ENCODE measurements at places on chromosomes 7 and 10.

DNA sequence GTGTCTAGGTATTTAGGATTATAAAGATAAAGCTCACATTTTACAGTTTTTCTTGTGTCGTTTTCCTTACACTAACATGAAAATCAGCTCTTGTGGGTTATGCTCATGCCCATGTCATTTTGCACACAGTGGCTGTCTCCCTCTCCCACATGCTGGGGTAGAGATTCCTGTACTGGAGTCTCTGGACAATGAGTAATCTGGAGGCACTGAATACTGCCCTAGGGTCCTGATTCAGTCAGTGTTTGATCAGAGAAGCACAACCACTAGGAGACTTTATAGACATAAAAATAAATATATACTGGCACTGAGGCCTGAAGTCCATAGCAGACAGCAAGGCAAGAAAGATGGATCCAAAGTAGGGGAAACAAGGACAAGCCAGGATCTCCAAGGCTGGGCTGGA, 1008.8 kb downstream of the KCNMA1 start:
- no peak for DNase-seq

DNA sequence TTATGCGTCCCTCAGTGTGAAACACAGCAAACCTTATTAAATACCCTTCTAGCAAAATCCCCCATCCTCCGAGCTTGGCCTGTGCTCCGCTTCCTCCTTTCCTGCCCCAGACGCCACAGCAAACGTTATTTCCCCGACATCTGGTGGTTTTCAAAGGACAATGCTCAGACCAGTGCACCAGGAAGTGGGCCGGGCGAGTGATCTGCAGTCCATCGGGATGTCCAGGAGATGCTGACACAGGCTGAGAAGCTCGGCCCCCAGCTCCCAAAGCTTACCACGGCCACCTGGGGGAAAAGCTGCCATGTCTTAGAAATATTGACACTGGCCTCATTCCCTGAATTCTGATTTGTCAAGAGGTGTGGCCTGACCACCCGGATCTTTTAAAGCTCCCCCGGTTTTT, 129.5 kb downstream of the PTPRN2 start:
- no peak for DNase-seq

- DNase-seq, result no peak
Measured at GRCh38 chr10:124288928-124289850, 129.5 kb downstream of the OAT start.

DNA sequence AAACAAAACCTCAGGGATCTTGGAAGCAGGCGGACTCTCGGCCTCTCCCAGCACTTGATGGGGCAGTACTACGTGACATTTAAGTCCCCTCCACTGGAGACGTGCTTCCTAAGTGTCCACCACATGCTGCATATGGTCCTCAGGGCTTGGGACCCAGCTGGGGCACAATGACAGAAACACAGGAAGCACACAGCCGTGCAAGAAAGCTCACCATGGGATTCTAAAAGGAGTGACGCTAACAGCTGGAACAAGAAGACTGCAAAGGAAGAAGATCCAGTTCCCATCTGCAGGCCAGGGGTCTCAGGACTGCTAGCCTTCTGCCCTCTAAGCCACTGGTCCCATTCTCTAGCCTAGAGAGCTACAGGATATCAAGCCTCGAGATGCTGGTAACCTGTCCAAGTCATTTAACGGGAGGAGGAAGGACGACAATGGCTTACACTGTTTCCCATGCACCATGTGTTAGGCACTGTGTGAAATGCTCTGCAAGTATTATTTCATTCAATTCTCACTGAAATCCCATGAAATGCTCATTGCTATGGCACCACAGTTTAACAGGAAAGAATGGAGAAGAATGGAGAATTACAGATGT, 61.1 kb downstream of the KCNMA1 start:
- no peak for DNase-seq

GRCh38 chr10:44911081-44911540, at the start of gene TMEM72:
Gene TMEM72 (plus strand): TSS chr10:44911337. CDS start chr10:44911513, 176 bp downstream.
- DNase-seq, result peak; percentile 55

GRCh38 chr10:133160826-133161471, 930 bp downstream of the KNDC1 start:
- DNase-seq, result no peak

DNA sequence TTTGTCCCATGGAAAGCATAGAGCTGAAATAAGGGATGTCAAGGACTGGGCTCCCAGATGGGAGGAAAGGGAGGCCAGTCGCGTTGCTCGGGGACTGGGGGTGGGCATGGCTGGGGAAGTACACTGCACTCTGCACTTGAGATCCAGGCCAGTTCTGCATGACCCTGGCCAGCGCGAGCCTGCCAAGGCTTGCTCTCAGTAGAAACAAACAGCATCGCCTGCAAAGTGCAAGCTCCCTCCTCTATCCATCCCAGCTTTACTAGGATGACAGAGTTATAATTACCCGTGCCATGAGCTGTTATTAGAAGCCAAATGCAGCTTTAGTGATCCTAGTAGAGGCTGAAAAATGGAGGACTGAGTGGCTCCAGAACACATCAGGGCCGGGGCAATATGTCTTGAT, 43.9 kb upstream of the PDCD4 start:
- DNase-seq, result no peak

GRCh38 chr10:75542906-75543305, 111.5 kb downstream of the LRMDA start:
- no peak for DNase-seq

DNA sequence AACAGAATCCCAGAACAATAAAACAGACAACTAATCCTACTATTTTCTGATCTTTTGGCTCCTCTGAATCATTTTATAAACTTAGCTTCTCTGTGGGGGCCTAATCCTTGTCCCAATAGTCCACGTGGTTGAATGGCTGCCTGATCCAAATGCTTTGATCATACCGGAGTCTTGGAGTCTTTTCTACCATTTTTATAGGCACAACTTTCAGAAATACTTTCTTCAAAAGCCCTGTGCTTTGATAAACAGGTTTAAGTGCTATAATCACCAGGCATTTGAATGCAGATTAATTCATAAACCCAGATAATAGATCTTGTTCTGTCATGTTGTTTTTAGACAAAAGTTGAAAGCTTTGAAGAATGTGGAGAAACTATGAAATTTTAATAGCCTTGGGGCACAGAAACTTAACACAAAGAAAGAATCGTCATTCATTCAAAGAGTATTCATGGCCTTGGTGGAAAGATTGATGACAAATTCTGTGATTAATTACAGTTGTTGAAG, 163.7 kb downstream of the AHR start:
- DNase-seq, result no peak

- no peak for DNase-seq
Measured at GRCh38 chr10:6763001-6763400, 182.9 kb upstream of the PRKCQ start.

DNA sequence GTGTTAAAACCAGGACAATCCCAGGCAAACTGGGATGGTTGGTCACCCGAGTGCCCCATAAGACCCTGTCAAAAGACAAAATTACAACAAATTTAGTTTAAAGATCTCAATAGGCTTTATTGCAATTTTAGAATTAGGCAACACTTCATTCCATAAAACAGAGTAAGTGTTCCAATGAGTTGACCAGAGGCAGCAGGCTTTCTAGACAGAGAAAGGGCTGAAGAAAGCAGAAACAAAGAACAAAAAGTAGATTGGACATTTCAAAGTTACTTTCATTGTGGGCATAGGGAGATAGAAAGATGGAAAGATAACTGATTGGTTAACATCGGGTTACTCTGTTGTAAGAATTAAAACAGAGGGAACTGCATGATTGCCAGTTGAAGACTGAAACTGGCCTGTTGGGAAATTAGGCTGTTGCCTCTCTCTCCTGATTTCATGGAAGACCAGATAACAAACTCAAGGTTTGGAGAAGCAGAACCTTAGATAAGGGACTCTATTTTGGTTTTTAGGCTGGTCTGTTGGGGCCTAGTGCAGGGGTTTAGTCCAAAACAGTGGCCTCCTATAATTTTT, 36.3 kb downstream of the ENTPD1 start:
- DNase-seq, result no peak

- DNase-seq, result no peak
Measured at GRCh38 chr10:7056216-7056615, 354.6 kb downstream of the SFMBT2 start.

DNA sequence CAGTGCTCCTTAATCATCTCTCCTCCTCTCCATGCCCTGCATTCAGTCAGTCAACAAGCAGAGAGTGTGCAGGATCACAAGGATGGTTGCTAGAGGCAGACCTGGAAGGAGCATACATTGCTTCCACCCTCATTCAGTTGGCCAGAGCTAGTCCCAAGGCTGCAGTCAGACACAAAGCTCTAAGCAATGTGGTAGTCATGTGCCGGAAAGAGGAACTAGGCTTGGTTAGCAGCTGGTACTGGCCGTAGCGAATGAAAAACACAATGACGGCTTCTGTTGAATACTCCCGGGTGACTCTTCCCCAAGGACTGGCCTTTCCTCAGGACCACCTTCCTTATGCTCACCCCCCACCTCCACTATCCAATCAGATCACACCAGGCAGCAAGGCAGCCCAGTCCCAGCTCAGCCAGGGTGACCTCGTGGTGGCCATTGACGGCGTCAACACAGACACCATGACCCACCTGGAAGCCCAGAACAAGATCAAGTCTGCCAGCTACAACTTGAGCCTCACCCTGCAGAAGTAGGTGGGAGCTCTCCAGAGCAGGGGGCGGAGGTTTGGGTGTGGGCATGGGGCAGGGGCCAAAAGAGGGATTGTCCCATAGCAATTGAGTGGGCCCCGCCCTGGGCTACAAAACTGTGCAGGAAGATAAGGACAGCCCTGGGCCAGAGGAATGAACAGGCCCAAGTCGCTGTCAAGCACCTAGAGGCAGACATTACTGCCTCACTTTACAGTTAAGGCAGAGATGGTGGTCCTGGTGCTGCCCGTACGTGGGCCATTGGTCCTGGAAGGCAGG, 10.9 kb downstream of the LDB3 start:
- DNase-seq, result peak; percentile 53

GRCh38 chr10:22250897-22251660, 33.3 kb upstream of the EBLN1 start:
- DNase-seq, result no peak

- no peak for DNase-seq
Measured at GRCh38 chr10:31584098-31584631, 265.1 kb downstream of the ZEB1 start.

DNA sequence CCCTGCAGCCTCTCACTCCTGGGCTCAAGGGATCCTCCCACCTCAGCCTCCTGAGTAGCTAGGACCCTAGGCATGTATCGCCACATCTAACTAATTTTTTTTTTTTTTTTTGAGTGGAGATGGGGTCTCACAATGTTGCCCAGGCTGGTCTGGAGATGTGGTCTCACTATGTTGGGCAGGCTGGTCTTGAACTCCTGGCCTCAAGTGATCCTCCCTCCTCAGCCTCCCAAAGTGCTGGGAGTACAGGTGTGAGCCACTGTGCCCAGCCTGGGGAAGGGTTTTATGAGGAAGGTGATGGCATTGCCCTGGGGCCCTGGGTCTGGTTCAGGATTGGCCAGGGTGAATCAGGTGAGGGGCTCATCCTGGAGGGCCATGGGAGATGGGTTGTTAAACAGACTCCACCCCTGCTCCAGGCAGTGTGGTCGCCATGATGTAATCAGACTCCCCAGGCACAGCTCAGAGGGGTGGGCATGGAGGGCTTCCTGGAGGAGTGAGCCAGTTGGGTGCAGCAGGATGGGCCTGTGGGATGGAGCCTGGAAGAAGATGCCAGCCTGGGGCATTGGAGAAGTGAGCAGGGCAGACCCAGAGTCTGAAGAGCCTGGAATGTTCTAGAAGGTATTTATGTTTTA, 82.7 kb downstream of the MYL10 start:
- DNase-seq, result no peak

GRCh38 chr7:96189129-96189820, 132.6 kb downstream of the SLC25A13 start:
- no peak for DNase-seq

- no peak for DNase-seq
Measured at GRCh38 chr10:112335111-112335867, 38.6 kb upstream of the ACSL5 start.

- DNase-seq, result no peak
Measured at GRCh38 chr10:13527864-13528122, 1.0 kb downstream of the BEND7 start.
